GM04503 (cell line): ENCODE measurements at places on chromosomes 2 and 18.

- DNase-seq: no peak
Measured at GRCh38 chr2:223049356-223049755, 2.6 kb upstream of the KCNE4 start.

DNA sequence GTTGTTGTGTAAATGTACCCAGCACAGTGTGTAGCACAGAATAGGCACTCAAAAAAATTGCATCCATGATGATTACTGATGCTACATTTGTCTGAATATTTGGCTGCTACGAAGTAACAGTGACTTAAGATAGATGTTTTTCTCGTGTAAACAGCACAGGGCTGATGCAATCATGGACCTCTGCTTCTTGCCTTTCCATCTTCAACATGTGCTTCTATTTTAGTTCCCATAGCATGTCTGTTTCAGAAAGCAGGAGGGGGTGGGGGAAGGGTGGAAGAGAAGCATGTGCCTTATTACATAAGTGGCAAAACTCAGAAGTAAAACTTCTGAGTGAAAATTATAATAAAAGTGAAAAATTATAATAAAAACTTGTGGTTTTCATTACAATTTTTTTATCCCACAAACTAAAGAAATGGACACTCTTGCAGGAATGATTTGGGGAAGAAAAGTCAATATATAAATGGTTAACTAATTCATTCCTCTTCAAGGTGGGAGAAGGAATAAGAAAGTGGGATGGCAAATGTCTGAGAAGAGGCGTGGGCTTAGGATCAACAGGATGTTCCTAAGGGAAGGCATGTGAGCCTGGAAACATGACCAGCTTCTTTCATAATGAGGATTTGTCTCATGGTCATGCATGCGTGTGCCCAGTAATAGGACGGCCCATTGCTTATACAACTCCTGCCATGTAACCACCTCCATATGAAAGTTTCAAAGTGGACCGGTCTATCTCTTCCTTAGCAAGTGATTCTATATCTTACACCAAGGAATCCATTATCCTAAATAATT, 27.2 kb downstream of the CCBE1 start:
- DNase-seq: no peak

DNA sequence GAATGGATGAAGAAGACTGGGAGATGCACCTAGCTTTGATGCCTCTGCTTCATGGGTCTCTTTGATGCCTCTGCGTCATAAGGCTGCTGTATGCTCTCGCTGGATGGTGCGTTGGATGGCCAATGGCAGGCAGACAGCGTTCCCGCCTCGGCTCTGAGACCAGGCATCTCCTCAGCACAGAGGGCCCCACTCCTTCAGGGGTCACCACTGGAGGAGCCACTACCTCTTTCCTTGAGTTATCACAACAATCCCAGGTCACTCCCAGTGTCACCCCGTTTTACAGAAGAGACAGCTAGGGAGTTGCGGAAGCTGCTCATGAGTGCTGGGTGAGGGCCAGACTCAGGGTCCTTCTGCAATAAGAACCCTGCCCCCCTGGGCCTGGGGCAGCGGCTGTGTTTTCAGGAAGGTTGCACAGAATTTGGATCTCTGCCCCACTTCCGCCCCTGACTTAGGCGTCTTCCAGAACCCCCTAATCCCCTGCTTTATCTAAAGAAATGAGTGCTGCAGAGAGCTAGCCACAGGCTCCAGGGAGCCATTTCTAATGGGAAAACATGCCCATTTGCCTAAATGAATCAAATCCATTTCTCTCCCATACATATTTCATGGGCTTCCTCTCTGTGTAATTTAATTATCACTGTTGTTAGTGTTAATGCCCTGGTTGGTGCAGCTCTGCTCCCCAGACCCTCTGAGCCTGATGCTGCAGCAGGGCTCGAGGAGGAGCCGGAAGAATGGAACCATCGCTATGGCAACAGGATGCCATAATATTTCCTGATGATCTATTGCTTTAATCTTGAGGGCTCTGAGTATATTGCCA, 131.8 kb upstream of the HS6ST1 start:
- DNase-seq: no peak

- DNase-seq: no peak
Measured at GRCh38 chr18:8816816-8817215, 111.5 kb downstream of the MTCL1 start.
